ENCODE measurements at places on chromosomes 6 and 20.

DNA sequence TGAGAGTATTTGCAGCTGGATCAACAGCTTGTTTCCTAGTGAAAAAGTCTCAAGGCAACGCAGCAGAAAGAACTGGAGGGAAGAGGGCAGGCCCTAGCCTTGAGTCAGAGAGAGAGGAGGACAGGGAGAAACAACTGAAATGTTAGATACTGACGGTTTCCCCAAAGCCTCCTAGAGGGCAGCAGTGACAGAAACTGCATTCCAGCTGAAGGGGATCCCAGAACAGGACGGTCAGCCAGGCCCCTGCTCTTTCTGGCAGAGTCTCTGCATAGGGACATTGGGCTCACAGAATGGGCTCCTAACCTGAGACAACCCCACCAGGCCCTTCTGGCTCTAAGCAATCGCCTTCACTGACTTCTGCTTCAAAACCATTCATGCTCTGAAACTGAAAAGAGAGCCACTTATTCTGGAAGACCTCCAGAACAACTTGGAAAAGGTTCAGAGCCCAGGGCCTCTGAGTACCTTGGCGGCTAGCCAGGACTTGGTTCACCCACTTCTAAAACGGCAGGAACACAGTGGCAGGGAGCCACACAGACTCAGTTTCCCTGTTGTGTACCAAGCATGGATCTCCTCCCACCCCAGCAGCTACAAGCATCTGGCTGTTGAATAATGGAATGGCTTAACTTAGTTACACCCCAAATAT lies 72.9 kb downstream of the PSMB1 start:
- DNase-seq = no peak

DNA sequence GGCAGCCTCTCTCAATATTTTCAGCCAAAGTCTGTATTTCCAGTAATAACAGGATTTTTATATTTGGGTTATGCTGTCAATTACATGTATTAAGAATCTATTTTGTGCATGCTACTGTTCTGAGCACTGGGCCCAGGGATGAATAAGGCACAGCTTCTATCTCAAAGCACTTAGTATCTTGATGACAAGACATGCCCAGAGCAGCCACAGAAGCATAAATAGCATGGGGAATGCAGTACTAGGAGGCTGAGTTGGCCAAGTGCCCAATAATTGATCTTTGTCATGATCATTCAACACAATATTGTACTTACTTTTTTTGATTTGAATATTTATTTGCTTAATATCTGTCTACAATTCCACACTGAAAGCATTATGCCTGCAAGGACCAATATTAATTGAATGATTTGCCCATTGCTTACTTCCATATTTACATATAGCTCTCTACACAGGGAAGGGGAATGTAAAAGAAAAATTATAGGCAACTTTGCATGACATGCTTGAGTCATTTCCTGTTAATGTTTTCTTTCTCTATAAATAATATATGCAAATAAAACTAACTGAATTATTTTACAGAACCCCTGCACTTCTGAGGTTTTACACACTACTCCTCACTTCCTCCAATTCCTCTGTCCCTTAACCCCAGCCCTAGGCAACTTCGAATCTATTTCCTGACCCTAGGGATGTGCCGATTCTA lies 298.9 kb upstream of the BMP2 start:
- DNase-seq = no peak

GRCh38 chr6:44285552-44286284 lies 15.5 kb downstream of the TMEM151B start:
- no peak for DNase-seq

- DNase-seq = no peak
Measured at GRCh38 chr6:51300510-51300909, 481.8 kb downstream of the TFAP2B start.

GRCh38 chr6:32982084-32982701 lies 13.8 kb downstream of the BRD2 start:
- no peak for DNase-seq
